ENCODE measurements at places on chromosomes 7 and 10. TPM values are rescaled to one million over a fixed set of nuclear protein-coding genes. Genes with fewer than 3 reads are reported as not detected.

ASL gene
- 4.9 TPM for polyA plus RNA-seq

DNA sequence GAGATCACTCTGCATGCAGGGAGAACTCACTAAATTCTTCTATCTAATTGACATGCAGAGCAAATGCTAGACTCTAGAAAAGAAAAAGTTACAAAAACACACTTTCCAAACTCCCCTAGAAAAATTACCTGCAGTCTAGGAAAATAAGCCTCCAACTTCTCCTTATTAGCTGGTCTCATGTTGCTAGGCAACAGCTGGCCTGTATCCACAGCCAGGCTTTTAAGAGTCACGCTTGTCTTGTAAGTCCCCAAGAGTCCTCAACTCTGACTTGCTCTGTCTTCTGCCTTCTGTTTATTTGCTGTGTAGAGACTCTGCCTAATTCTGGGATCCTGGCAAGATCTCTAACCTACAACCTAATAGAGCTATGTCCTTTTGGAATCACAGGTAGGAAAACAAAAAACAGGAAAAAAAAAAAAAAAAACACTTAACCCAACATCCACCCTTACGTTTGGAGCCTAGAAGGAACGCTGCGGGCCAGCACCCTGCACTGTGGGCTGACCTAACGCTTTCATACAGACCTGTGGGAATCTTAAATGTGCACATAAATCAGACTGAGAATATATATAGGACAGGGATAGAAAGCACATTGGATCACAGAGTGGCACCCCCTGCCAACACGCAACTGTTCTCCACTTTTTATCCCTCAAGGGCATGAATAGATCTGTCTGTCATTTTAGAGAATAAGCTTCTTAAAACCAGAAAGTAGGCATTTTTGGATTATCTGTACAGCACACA lies 117.0 kb upstream of the PTPRZ1 start:
- DNase-seq = no peak

DNA sequence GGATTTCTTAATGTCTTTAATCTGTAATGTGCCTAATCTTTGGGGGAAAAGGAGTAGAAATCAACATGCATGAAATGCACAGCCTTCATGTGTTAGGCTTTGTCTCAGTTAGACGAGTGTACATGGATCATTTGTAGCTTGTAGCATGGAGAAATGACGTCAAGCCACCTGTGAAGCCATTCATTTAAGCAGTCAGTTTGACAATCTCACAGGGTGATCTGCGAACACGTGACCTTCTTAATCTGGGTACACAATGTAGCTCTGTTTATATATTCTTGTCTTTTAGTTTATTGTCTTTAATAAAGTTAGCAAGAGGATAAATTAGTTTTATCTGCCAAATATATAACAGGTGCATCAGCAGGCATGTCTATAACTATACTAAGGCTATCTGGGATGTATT lies 351.9 kb upstream of the LRGUK start:
- DNase-seq = no peak

DNA sequence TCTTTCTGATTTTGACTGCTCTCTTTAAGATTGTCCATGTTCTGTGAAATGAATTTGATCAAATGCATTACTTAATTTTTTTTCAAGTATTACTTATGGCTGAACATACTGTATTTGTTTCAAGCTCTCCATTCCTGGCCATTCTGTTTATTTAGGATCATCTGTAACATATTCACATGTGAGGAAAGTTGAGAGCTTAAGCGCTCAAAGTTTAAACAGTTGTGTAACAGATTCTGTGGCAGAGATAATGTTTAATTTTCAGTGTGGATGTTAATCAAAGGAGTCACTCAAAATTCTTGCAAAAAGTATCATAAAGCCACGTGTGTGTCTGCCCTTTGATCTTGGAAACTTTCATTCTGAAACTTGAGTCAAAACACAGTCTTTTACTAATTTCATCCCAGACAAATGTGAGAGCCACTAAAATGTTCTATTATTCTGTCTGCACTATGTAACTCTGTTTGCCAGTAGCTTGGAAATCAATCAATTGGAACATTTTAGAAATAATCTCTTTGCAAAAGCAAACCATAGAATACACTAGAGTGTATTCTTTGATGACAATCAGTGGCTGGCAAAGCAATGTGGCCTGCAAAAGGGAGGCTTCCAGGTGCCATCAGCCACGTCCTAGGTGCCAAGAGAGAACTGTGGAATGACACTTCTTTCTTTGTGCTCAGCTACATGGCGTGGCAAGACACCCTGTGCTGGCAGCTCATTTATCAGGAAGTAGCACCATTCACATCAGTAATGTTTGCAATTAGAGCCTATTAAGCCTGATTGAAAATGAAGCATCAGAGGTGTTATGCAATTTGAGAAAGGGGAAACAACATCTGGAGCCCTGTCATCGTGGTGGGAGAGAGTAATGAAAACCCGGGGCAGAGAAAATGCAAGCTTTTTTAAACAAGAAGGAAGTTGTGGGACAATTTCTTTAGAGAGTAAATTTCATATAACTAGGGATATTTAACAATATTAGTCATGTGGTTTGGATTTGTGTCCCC lies 40.9 kb downstream of the ARL5B start:
- no peak for DNase-seq

All from naive thymus-derived CD4-positive, alpha-beta T cell (primary cell).